ENCODE measurements at places on chromosomes 16 and 17. TPM values are rescaled to one million over a fixed set of nuclear protein-coding genes. Genes with fewer than 3 reads are reported as not detected.

GRCh38 chr17:83199500-83200201, 120.2 kb downstream of the METRNL start:
- peak; percentile 88 for DNase-seq
- peak overlapping the region; percentile 96 for H3K27ac ChIP-seq

DNA sequence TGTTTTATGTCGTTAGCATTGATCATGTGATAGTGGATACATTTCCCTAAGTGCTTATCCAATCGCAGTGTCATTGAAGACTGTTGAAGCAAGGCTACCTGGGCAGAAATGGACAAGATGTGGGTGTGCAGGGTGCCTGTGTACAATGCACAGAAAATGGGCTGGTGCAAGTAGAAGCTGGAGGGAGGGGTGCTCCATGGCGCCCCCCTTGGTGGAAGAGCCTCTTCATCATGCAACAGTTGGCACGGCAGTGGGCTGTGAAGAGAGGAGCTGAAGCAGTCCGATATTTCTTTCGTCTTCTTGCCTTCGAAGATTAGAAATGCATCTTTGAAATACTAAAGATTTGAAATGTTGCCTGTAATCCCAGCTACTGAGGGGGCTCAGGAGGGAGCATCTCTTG, 100.5 kb downstream of the PLCG2 start:
- no peak overlapping the region for H3K4me3 ChIP-seq
- H3K4me1 ChIP-seq, result no peaks in the 10 kb centered on the region
- H3K27ac ChIP-seq, result no peak overlapping the region
- no peaks in the 10 kb centered on the region for H3K36me3 ChIP-seq

GRCh38 chr17:36034127-36034526, 16.4 kb upstream of the CCL23 start:
- H3K27me3 ChIP-seq, result peaks cover 42% of the 10 kb centered on the region
- H3K4me3 ChIP-seq, result no peak overlapping the region
- no peak for DNase-seq
- no peaks in the 10 kb centered on the region for H3K4me1 ChIP-seq
- no peaks in the 10 kb centered on the region for H3K36me3 ChIP-seq

GRCh38 chr17:59874376-59874775, 18.4 kb downstream of the TUBD1 start:
- peak overlapping the region; percentile 60 for H3K27ac ChIP-seq
- H3K36me3 ChIP-seq, result peaks cover 17% of the 10 kb centered on the region
- no peak overlapping the region for H3K4me3 ChIP-seq
- no peak for DNase-seq
- no peaks in the 10 kb centered on the region for H3K27me3 ChIP-seq

DNA sequence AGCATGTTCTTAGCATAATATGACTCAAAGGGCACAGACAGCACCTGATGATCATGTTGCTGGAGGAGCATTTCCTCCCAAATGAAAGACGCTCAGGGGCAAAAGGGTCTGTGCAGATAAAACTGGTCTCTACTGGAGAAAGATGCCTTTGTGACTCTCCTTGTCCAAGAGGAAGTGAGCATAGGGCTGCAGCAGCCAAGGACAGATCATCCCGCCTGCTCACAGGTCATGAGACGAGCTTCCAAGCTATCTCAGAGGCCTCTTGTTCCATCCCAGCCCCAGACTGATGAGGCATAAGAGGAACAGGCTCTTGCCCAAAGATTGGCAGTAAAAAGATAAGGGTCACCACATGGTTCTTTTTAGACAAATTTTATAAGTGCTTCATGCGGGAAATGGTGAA, 141.8 kb downstream of the KATNIP start:
- no peak for DNase-seq
- no peaks in the 10 kb centered on the region for H3K36me3 ChIP-seq
- H3K4me3 ChIP-seq, result no peak overlapping the region
- H3K27me3 ChIP-seq, result no peaks in the 10 kb centered on the region

DNA sequence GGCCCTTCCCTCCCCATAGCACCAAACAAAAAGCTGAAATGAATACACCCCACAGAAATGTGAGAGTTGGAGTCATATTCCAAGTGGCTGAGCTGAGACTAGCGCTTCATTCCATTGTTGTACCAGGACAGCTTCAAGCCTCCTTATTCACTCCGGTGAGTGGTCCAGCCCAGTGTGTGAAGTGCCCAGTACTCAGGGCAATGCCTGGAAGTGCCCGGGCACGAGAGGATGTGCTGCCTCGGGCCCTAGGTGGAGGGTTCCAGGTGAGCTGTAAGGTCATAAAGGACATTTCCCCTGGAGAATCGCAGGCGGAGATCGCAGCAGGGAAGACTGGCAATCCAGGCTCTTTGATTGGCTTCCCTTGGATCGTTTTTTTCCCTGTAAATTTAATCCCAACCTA, 5.4 kb upstream of the CYLD start:
- H3K36me3 ChIP-seq, result peaks cover 3% of the 10 kb centered on the region
- H3K4me3 ChIP-seq, result no peak overlapping the region
- H3K4me1 ChIP-seq, result peaks cover 61% of the 10 kb centered on the region

DNA sequence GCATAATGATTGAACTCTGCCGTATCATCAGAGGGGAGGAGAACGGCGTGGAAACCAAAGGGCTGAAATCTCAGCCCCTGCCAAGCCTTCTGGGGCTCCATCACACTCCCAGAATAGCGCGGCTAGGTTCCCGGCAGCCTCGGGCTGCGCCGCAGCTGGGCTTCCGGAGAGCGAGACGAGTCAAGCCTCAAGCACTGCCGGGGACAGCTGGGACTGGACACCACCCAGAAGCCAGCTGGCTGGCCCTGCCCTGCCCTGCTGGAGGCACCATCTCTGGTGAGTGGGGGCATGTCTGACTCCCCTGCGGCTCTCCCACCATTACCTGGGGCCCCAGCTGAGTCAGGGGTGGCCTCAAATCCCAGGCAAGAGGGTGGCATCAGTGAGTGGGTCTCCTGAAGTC, 7.2 kb upstream of the GPRC5C start:
- no peaks in the 10 kb centered on the region for H3K36me3 ChIP-seq
- no peak overlapping the region for H3K4me3 ChIP-seq
- no peak for DNase-seq
- H3K27ac ChIP-seq, result no peak overlapping the region
- H3K27me3 ChIP-seq, result peaks cover 16% of the 10 kb centered on the region
- no peaks in the 10 kb centered on the region for H3K4me1 ChIP-seq

DNA sequence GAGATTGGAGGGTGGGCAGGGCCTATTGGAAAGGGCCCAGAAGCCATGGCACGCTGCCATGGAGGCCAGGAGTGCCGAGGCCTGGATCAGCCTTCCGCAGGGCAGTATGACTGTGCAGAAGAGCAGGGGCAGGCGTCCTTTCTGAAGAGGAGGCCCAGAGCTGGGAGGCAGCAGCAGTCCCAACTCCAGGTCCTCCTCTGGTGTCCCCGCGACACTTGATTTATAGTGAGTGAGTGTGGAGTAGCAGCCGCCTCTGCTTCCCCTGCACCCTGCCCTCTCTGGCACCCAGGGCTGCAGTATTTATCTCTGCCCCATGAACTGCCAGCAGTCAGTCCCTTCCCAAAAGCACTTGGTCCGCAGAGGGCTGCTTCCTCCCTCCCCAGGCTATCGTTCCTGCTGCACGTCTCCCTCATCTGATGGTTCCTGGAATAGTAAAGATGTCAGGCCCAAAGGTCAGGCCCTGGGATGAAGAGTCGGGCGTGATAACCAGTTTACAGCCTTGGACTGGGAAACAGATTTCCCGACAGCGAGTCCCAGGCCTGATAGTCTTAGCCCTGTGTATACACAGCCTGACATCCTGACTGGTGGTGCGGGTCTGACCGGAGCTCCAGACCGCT, 32.9 kb downstream of the PGS1 start:
- H3K4me1 ChIP-seq, result peaks cover 71% of the 10 kb centered on the region
- no peaks in the 10 kb centered on the region for H3K27me3 ChIP-seq
- H3K36me3 ChIP-seq, result peaks cover 5% of the 10 kb centered on the region
- DNase-seq, result no peak
- no peak overlapping the region for H3K4me3 ChIP-seq

PRR35 gene
- total RNA-seq, result 0.10 TPM

DNAAF1 gene
- not detected for total RNA-seq

DHRS7C gene
- not detected for total RNA-seq

OTOP3 gene
- total RNA-seq, result not detected

SHISA6 gene
- not detected for total RNA-seq

All from activated T-cell treated with anti-CD3 and anti-CD28 coated beads, Interleukin-2, amount 50 U/mL, for 72 hours (primary cell).